ENCODE measurements at places on chromosomes 3 and 15. TPM values are rescaled to one million over a fixed set of nuclear protein-coding genes. Genes with fewer than 3 reads are reported as not detected.

DNA sequence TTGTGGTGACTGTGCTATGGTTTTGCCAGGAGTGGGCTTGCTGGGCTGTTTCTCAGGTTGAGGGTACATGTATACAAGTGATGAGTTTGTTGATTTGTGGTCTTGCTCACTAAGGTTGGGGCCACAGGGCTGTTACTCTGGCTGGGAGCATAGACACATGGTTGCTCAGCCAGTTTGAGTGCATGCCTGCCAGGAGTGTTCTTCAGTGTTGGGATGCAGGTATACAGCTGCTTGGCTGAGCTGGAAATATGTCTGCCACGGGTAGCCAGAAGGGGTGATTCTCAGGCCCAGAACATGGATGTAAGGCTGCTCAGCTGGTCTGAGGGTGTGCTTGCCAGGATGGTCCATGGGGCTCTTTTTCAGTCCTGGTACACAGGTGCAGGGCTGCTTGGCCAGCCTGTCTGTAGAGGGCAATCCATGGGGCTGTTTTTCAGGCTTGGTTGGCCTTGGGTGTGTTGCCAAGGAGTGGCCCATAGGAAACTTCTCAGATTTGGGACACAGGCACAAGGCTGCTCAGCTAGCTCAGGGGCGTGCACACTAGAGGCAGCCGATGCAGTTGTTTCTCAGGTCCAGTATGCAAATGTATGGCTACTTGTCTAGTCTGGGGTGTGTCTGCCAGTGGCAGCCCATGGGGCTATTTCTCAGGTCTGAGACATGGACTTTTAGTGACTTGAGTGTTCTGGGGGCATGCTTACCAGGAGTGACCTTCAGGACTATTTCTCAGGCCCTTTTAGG is 5.3 kb upstream of the ARHGAP31 start:
- no peak overlapping the region for H3K4me3 ChIP-seq
- DNase-seq = no peak
- no peaks in the 10 kb centered on the region for H3K27me3 ChIP-seq
- no peaks in the 10 kb centered on the region for H3K36me3 ChIP-seq

DNA sequence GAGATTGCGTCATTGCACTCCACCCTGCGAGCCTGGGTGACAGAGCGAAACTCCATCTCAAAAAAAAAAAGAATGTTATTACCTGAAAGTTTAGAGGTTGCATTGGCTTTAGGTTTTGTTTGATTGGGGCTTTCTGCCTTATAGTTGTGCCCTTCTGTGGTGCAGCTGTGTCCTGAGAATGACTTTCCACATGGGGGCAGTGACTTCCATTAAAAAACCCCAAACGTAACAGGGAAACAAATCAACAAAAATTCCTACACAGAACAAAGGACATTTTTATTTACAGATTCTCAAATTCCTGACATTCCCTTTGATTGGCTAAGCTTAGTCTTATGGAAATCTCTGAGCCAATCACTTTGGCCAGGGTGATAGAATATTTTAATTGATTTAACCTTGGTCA is 154.1 kb upstream of the GPR149 start:
- DNase-seq = no peak
- H3K4me1 ChIP-seq = no peaks in the 10 kb centered on the region
- H3K27me3 ChIP-seq = no peaks in the 10 kb centered on the region

Gene CSTA
- 9.3 TPM for total RNA-seq

- no peaks in the 10 kb centered on the region for H3K36me3 ChIP-seq
These were observed 23.1 kb upstream of the TRIM71 start for GRCh38 chr3:32794487-32795308.

GRCh38 chr15:88365124-88365523 is 102.1 kb downstream of the MRPL46 start:
- no peak for DNase-seq
- H3K27me3 ChIP-seq = no peaks in the 10 kb centered on the region
- no peak overlapping the region for H3K27ac ChIP-seq
- no peaks in the 10 kb centered on the region for H3K4me1 ChIP-seq
- H3K36me3 ChIP-seq = no peaks in the 10 kb centered on the region
- no peak overlapping the region for H3K4me3 ChIP-seq

DNA sequence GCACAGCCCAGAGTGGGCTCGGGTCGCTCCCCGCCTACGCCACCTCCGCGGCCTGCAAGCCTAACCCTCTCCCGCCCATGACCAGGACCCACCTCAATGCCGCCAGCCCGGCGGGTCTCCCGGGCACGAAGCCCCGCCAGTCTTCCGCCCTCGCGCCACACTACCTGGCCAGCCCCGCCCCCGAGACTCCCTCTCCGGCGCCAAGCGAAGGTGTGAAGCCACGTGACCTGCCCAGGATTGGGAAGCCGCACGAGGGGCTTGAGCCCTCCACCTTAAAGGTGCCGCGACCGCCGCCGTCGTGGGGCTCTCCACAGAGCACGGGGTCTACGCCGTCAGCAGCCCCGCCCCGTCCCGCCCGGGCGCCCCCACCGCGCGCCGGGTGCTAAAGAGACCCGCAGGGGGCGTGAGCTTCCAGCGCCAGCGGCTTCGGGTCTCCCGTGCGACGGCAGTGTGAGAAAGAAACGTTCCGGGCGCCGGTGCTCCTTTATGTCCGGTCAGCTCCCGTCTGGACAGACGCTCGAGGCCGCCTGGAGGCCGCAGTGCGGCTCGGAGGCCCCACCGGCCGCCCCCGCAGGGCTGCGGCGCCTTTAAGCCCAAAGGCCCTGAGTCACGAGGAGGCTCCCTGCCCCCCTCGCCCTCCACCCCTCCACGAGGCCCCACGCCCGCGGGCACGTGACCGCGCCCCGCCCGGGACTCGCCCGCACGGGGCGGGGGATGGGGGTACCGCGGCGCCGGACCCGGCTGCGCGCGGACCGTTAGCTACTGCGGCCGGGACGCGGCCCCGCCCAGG is at the start of gene CPEB1:
CPEB1 (minus strand) TSS at position 319 of the 790 bp plus-strand sequence. CDS start 18,904 bp downstream, outside the sequence.
- DNase-seq = peak; percentile 74
- H3K4me3 ChIP-seq = peak within 1 kb of the TSS; percentile 49
- H3K27me3 ChIP-seq = no peaks in the 10 kb centered on the region
- no peaks in the 10 kb centered on the region for H3K4me1 ChIP-seq

GRCh38 chr3:86661817-86662216 is 329.1 kb downstream of the VGLL3 start:
- H3K27ac ChIP-seq = no peak overlapping the region
- no peaks in the 10 kb centered on the region for H3K27me3 ChIP-seq
- H3K36me3 ChIP-seq = no peaks in the 10 kb centered on the region
- no peak for DNase-seq

- H3K4me3 ChIP-seq = no peak overlapping the region
- no peak overlapping the region for H3K27ac ChIP-seq
These were observed 8.7 kb downstream of the SPCS1 start for GRCh38 chr3:52714335-52715302.

DNA sequence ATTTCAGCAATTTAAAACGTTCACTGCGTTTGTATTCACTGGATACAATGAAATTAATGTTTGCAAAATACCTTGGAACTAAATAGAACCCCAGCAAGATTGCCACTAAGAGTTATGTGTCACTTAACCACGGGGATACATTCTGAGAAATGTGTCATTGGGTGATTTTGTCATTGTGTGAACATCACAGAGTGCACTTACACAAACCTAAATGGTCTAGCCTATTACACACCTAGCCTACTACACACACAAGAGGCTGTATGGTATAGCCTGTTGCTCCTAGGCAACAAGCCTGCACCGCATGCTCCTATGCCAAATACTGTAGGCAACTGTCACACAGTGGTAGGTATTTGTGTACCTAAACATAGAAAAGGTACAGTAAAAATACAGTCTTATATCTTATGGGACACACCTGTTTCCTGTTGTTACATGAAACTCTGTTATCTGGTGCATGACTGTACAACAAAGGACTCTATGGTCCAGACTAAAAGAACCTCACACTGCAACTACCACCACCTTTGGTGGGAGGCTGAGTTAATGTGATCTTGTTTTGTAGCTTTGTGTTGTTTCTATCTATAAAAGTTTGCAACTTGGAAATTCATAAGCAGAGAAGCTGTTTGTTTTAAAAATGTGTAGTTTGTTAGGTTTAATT is 92.2 kb upstream of the NTRK3 start:
- no peak overlapping the region for H3K27ac ChIP-seq
- DNase-seq = no peak
- H3K4me1 ChIP-seq = no peaks in the 10 kb centered on the region
- H3K4me3 ChIP-seq = no peak overlapping the region

DNA sequence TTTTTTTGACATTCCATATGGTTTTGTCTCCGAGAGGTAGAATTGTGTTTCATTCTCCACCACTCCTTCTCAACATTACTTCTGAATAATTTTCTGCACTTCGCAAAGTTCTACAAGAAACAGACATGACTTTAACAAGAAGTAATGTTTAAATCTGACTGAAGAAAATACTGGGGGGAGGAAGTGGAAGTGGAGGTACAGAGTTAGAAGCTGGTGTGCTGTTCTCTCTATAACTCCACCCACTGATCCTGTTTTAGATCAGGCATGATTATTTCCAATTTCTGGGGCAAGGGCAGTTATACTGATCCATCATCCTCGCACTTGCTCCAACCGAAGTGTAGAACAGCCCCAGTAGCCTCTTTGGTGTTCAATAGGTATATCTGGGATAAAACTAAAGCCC is 9.2 kb upstream of the MCCC1 start:
- H3K27me3 ChIP-seq = no peaks in the 10 kb centered on the region
- no peaks in the 10 kb centered on the region for H3K4me1 ChIP-seq
- H3K36me3 ChIP-seq = no peaks in the 10 kb centered on the region
- H3K4me3 ChIP-seq = no peak overlapping the region
- H3K27ac ChIP-seq = no peak overlapping the region

- no peaks in the 10 kb centered on the region for H3K27me3 ChIP-seq
- DNase-seq = peak; percentile 33
- no peak overlapping the region for H3K4me3 ChIP-seq
These were observed 27.5 kb downstream of the APBA2 start for GRCh38 chr15:28913171-28913765.

DNA sequence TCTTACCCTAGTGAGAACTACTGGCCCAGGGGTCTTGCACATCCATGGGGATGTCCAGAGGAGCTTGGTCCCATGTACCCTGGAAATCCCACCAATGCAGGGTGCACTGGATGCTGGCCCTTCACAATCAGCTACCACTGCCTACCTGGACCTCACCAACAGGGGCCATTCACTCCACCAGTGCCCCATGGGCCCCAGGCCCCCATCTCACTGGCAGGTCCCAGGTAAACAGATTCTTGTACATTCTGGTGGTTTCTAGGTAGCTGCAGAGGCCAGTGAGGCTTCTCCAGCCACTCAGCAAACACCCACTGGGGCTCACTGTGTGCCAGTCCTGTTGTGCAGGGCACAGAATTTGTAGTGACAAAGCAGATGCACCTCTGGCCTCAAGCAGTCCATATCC is 24.9 kb downstream of the RAB6B start:
- no peak overlapping the region for H3K27ac ChIP-seq
- no peaks in the 10 kb centered on the region for H3K27me3 ChIP-seq
- H3K4me3 ChIP-seq = no peak overlapping the region
- peak; percentile 12 for DNase-seq
- H3K36me3 ChIP-seq = no peaks in the 10 kb centered on the region

Data from aorta (tissue), 5 donors.